Islet precursor cell (in vitro differentiated cells): ENCODE measurements at places on chromosomes 13 and 19.

DNA sequence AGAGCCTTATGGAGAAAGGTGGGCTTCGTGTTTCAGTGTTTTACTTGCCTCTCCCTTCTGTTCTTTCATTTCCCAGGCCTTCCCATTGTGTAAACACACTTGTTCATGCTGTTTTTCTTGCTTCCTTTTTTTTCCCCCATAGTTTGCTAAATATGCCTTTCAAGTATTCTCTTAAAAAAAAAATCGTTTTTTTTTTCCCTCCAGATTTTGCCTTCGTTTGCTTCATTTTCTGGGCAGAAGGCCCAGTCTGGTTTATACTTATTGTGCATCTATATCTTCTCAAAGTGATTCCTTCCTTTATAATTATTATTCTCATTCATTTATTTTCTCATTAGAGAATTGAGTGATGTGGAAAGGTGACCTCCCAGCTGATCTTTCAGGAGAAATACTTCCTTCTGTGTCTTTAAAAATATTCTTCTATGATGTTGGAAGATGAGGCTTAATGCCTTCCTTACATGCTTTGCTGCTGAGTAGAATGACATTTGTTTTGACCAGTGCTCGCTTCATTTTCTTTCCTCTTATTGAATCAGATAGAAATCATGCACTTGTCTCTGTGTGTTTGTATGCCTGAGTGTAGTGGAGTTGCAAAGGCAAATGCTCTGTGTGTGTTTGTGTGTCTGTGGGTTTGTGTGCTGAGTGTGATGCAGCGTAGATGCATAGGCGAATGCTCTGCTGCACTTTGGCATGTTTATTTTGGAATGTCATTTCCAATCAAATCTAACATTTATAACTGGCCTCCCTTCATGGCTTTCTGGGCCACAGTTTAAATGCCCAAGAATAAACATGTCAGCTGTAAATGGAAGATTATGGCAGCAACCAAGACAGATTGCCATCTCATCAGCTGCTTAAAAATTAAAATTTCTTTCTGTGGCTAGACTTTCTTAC, 591.4 kb downstream of the FGF9 start:
- DNase-seq = no peak

- no peak for DNase-seq
Observed at GRCh38 chr13:30053939-30054338, 203.5 kb upstream of the UBL3 start.

GRCh38 chr19:53864308-53864836, 3.3 kb upstream of the MYADM start:
- no peak for DNase-seq

DNA sequence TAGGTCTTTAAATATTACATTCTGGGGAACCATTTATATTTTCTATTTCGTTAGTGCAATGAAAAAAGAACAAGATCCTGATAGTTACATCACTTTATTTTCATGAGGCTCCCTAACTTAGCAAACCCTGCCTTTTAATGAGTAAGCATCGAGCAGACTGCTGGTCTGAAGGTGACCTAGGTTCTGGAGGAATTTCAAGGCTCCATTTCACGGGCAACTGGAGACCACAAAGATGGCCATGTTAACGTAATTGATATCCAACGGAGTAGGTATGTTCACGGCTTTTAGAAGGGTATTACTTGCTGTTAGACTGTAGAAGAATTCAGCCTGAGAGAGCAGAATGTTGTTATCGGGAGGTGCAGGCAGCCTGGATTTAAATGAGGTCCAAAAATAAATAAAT, 1597.6 kb downstream of the EFNB2 start:
- DNase-seq = no peak

- DNase-seq = no peak
Observed at GRCh38 chr13:31775686-31776085, 36.4 kb downstream of the RXFP2 start.

DNA sequence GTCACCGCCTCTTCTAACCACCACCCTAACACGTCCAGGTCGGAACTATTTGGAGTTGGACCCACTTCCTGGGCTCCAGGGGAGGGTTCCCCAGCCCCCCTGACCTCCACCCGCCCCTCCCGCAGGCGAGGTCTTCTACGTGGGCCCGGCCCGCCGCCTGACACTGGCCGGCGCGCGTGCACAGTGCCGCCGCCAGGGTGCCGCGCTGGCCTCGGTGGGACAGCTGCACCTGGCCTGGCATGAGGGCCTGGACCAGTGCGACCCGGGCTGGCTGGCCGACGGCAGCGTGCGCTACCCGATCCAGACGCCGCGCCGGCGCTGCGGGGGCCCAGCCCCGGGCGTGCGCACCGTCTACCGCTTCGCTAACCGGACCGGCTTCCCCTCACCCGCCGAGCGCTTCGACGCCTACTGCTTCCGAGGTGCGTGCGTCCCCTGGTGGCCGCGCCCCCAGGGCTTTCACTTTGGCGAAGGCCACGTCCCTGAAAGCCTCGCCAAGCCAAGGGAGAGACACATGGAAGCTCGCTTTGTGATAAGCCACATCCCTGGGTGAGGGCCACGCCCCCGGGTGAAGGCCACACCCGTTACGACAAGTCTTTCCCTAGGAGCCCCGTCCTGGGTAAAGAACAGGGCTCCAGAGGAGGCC, 13.2 kb downstream of the NCAN start:
- peak; percentile 92 for DNase-seq

- DNase-seq = no peak
Observed at GRCh38 chr13:27276188-27276587, 5.6 kb downstream of the RASL11A start.

DNA sequence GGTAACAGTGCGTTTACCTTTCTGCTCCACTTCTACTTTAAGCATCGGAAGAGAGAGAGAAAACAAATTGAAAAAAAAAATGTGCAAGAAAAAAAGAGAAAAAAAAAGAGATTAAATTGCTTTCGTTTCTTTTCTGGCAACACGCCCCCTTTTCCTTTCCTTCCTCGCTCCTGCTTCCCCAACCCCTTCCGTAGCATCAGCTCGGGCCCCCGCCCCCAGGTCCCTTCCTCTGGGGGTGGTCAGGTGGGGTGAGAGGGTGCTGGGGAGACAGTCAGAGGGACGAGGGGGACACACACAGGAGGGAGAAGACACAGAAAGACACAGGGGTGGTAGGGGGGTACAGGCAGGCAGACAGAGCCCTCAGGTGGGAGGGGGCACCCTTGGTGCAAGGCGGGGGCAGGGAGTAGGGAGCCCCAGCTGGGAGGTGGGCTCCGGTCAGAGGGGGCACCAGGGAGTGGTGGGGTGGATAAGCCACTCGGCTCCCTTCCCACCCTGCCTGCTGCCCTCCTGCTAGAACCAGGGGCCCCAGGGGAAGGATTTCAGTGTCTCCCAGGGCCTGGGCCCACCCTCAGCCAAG, 30.7 kb upstream of the ASF1B start:
- DNase-seq = no peak

DNA sequence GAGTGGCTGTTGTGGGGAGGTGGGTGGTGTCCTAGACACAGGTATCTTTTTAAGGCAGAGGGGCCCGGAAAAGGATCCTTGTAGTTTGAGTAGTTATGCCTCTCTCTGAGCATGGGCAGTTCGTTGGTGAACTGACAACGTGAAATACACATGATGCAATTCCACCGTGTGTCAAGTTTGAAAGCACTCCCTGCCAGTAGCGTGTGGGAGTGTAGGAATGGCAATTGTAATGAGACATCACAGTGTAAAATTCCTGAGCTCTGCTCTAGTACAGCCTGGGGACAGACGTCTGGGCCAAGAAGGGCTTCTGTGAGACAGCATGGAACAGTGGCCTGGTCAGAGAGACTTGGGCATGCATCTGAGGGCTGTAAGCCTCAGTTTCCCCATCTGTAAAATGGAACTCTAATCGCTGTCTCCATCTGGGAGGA, 10.4 kb upstream of the ASF1B start:
- peak; percentile 77 for DNase-seq

DNA sequence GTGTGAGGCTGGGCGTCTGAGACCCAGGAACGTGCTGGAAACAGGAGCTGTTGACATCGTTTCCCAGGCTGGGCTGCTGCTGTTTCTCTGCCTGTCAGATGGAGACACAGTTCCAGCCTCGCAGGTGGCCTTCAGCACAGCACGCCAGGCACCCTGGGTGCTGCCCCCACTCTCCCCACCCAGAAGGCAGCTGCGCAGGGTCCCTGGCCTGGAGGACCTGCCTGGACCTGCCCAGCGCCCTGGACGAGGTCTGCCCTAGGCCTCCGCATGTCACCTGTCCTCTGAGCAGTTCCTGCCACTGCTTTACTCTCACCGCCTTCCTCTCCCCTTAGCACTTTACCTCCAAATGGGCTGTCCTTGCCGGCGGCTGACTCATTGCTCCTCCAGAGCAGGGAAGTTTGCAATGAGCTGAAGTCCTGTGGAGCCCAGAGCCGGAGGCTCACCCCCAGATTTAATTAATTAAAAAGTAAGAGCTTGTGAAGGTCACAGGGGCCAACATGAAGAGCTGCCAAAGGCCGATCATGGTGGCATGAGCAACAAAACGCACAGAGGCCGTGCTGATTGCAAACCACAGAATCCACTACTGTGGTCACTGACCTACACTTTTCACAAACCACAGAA, 32.2 kb downstream of the C13orf46 start:
- DNase-seq = no peak
